Aorta (tissue), 5 donors: ENCODE measurements at places on chromosomes 2 and 18. TPM values are rescaled to one million over a fixed set of nuclear protein-coding genes. Genes with fewer than 3 reads are reported as not detected.

Gene TEX44
- total RNA-seq: not detected

DNA sequence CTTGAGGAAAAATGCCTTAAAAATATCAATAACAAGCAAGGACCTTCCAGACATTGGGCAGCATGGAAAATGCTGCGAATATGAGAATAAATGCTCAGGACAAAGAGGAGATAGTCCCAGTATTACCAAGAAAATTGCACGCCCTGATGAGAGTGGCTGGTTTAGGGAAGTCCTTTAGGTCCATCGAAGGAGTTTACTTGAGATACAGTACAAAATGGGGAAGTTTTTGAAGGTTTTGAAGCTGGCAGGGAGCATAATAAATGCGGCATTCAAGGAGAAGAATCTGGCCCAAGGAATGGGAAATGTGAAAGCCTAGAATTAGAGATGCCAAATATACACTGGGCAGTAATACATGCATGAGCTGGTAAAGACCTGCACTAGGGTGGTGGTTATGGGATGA is 90.2 kb upstream of the SPATS2L start:
- no peaks in the 10 kb centered on the region for H3K4me1 ChIP-seq
- H3K36me3 ChIP-seq: no peaks in the 10 kb centered on the region
- H3K4me3 ChIP-seq: no peak overlapping the region
- no peak for DNase-seq

DNA sequence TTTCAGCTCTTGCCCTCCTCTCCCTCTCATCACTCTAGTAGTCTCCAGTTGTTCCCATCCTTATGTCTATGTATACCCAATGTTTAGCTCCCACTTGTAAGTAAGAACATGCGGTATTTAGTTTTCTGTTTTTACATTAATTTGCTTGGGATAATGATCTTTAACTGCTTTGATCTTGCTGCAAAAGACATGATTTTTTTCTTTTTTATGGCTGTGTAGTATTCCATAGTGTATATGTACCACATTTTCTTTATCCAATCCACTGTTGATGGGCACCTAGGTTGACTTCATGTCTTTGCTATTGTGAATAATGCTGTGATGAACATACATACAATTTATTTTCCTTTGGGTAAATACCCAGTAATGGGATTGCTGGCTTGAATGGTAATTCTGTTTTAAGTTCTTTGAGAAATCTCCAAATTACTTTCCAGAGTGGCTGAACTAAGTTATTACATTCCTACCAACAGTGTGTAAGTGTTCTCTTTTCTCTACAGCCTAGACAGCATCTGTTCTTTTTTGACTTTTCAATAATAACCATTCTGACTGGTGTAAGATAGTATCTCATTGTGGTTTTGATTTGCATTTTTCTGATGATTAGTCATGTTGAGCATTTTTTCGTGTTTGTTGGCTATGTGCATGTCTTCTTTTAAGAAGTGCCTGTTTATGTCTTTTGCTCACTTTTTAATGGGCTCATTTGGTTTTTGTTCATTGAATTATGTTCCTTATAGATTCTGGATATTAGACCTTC is 179.6 kb upstream of the SLC39A10 start:
- H3K36me3 ChIP-seq: no peaks in the 10 kb centered on the region
- H3K27me3 ChIP-seq: no peaks in the 10 kb centered on the region
- no peak overlapping the region for H3K27ac ChIP-seq
- no peak for DNase-seq
- H3K4me3 ChIP-seq: no peak overlapping the region

GRCh38 chr2:25822190-25823117 is 55.8 kb downstream of the ASXL2 start:
- DNase-seq: peak; percentile 83
- H3K27ac ChIP-seq: no peak overlapping the region
- no peaks in the 10 kb centered on the region for H3K27me3 ChIP-seq

- no peak overlapping the region for H3K4me3 ChIP-seq
- no peaks in the 10 kb centered on the region for H3K36me3 ChIP-seq
- no peak for DNase-seq
- H3K27me3 ChIP-seq: no peaks in the 10 kb centered on the region
- H3K27ac ChIP-seq: no peak overlapping the region
- H3K4me1 ChIP-seq: no peaks in the 10 kb centered on the region
Measured at GRCh38 chr2:228048838-228049490, 132.5 kb downstream of the SPHKAP start.

DNA sequence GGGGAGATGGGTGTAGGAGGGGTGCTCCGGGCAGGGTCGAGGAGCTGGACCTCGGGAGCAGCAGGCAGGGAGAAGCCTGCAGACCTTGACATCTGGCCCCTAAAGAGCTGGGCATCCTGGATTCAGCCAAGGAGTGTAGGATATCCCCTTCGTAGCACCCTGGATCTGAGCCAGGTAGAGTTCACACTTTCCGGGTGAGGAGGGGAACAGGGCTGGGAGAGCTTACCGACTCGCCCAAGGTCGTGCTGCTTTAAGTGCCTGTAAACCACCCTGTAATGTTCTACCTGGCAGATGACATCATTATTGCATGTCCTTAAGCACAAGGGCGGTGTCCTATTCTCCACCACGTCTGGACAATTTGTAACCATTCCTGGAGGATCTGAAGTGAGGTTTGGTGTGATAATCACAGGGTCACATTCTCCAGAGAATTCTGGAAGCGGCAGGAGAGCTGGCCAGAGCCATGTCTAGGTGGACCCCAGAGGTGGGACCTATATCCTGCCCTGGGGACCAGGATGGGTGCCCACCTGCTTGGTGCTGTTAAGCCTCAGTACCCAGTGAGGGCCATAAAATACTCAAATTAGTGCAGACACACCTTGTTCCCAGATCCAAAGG is 14.6 kb downstream of the ITM2C start:
- no peak for DNase-seq
- no peaks in the 10 kb centered on the region for H3K27me3 ChIP-seq
- H3K27ac ChIP-seq: no peak overlapping the region
- H3K4me3 ChIP-seq: no peak overlapping the region

GRCh38 chr18:45688833-45689232 is 35.1 kb upstream of the SLC14A1 start:
- no peaks in the 10 kb centered on the region for H3K27me3 ChIP-seq
- H3K4me1 ChIP-seq: no peaks in the 10 kb centered on the region
- no peaks in the 10 kb centered on the region for H3K36me3 ChIP-seq
- H3K4me3 ChIP-seq: no peak overlapping the region
- H3K27ac ChIP-seq: no peak overlapping the region
- DNase-seq: no peak

DNA sequence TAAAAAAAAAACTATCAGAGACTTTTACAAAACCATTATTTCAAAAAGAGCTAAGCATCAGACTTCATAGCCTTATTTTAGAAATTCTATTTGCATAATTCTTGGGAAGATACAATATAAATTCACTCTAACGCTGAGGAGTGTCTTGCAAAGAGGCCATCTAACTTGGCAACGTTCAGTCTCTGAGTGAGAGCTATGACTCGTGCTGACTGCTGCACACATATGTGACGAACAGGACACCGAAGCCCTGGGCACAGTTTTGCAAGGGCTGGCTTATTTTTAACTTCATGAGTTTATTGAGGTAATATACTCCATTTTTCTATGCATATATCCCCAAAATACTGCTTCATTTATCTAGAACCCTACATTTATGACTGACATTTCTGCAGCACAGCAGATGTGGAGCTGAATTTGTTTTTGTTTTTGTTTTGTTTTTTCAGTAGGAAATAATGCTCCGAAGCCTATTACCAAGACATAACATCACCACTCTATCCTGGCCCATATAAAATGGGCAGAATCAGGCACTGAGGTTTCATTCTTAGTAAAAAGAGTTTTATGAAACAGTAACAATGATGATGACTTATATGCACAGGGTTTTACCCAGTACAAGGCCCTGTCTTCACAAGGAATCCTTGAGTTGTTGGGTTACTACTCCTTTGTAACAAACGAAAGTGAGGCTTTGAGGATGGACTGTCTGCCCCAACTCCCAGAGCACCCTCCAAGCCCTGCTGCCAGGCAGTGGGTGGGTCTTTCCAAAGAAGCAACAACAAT is 68.3 kb downstream of the CRACDL start:
- no peak overlapping the region for H3K4me3 ChIP-seq
- H3K27me3 ChIP-seq: no peaks in the 10 kb centered on the region
- no peaks in the 10 kb centered on the region for H3K36me3 ChIP-seq
- no peaks in the 10 kb centered on the region for H3K4me1 ChIP-seq
- H3K27ac ChIP-seq: no peak overlapping the region

GRCh38 chr2:164625378-164625971 is 4.2 kb upstream of the GRB14 start:
- H3K4me1 ChIP-seq: peaks cover 2% of the 10 kb centered on the region
- H3K27me3 ChIP-seq: no peaks in the 10 kb centered on the region
- H3K4me3 ChIP-seq: no peak overlapping the region
- H3K36me3 ChIP-seq: no peaks in the 10 kb centered on the region
- no peak overlapping the region for H3K27ac ChIP-seq
- no peak for DNase-seq

- H3K27ac ChIP-seq: no peak overlapping the region
- peak overlapping the region; percentile 30 for H3K4me3 ChIP-seq
- H3K4me1 ChIP-seq: no peaks in the 10 kb centered on the region
- no peaks in the 10 kb centered on the region for H3K36me3 ChIP-seq
- peak; percentile 88 for DNase-seq
- H3K27me3 ChIP-seq: no peaks in the 10 kb centered on the region
Measured at GRCh38 chr2:127025359-127026166, 81.4 kb downstream of the BIN1 start.

Gene CCDC178
- 1.9 TPM for total RNA-seq

DNA sequence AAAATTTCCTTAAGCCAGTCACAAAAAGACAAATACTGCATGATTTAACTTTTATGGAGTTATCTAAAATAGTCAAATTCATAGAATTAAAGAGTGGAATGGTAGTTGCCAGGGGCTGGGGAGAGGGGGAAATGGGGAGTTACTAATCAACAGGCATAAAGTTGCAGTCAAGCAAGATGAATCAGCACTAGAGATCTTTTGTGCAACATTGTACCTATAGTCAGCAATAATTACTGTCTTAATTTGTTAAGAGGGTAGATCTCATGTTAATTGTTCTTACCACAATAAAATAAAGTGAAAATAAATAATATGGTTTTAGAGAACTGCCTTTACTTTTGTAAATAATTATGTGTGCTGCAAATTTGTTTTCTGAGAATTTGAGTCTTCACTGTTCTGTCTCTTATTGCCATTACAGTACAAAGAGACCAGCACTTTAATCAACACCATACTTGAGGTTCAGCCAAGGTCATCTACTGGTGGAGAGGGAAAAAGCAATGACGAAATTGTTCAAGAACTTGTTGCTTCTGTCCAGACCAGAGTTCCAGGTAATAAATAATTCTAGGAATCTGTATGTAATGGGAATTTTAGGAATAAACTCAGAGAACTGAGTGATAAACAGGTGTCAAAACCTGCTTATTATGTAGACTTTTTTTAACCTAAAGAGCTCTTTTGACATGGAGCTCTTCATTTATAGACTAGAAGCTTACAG is 75.5 kb downstream of the TRABD2A start:
- no peaks in the 10 kb centered on the region for H3K4me1 ChIP-seq
- no peaks in the 10 kb centered on the region for H3K27me3 ChIP-seq
- DNase-seq: no peak
- H3K27ac ChIP-seq: no peak overlapping the region

- no peaks in the 10 kb centered on the region for H3K27me3 ChIP-seq
- no peaks in the 10 kb centered on the region for H3K4me1 ChIP-seq
- H3K27ac ChIP-seq: no peak overlapping the region
- no peak for DNase-seq
- no peak overlapping the region for H3K4me3 ChIP-seq
- H3K36me3 ChIP-seq: no peaks in the 10 kb centered on the region
Measured at GRCh38 chr18:37624318-37624717, 58.7 kb upstream of the CELF4 start.

- H3K4me3 ChIP-seq: no peak overlapping the region
- H3K36me3 ChIP-seq: no peaks in the 10 kb centered on the region
- no peaks in the 10 kb centered on the region for H3K4me1 ChIP-seq
- no peaks in the 10 kb centered on the region for H3K27me3 ChIP-seq
- no peak for DNase-seq
Measured at GRCh38 chr2:235506997-235507615, 13.3 kb downstream of the AGAP1 start.

- no peak for DNase-seq
- H3K36me3 ChIP-seq: peaks cover 2% of the 10 kb centered on the region
- H3K4me3 ChIP-seq: no peak overlapping the region
- no peaks in the 10 kb centered on the region for H3K27me3 ChIP-seq
- no peak overlapping the region for H3K27ac ChIP-seq
Measured at GRCh38 chr18:36158266-36158867, 28.7 kb downstream of the ELP2 start.

DNA sequence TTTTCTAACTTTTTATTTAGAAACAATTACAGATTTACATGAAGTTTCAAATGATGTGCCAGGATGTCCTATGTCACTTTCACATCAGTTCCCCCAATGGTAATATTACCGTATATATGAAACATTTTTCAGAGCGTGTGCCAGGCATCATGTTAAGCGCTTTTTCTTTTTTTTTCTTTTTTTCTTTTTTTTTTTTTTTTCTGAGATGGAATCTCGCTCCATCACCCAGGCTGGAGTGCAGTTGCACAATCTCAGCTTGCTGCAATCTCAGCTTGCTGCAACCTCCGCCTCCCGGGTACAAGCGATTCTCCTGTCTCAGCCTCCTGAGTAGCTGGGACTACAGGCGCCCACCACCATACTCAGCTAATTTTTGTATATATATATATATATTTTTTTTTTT is 5.6 kb upstream of the PPP4R1 start:
- H3K4me1 ChIP-seq: no peaks in the 10 kb centered on the region
- H3K27ac ChIP-seq: no peak overlapping the region
- no peaks in the 10 kb centered on the region for H3K36me3 ChIP-seq
- H3K4me3 ChIP-seq: no peak overlapping the region
- no peak for DNase-seq

Gene RGPD5
- 118 TPM for total RNA-seq

Gene SCYGR4
- not detected for total RNA-seq

- no peak overlapping the region for H3K4me3 ChIP-seq
- no peaks in the 10 kb centered on the region for H3K4me1 ChIP-seq
- H3K27ac ChIP-seq: no peak overlapping the region
- DNase-seq: no peak
- no peaks in the 10 kb centered on the region for H3K27me3 ChIP-seq
- H3K36me3 ChIP-seq: no peaks in the 10 kb centered on the region
Measured at GRCh38 chr2:228329282-228329681, 147.8 kb upstream of the SPHKAP start.

DNA sequence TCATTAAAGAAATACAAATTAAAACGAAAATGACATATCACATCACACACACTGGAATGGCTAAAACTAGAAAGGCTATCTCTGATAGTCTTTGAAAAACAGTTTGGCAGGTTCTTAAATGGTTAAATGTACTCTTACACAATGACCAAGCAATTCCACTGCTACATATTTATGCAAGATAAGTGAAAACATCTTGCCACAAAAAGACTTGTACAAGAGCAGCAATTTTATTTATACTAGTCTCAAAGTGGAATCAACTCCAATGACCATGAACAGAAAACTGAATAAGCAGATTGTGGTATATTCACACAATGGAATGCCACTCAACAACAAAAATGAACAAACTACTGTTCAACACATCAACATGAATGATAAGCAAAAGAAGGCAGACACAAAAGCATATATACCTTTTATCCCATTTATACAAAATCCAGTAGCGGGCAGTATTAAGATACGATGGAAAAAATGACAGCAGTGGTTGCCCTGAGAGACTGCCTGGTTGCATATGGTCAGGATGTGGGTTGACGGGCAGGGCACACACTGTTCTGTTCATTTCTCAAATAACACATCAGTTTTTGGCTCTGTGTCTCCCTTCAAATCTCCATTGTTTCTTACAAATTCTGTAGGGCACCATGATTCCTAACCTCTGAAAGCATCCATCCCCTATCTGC is 25.4 kb downstream of the SP100 start:
- H3K27me3 ChIP-seq: no peaks in the 10 kb centered on the region
- DNase-seq: no peak
- H3K4me1 ChIP-seq: peaks cover 2% of the 10 kb centered on the region
- H3K27ac ChIP-seq: no peak overlapping the region
